ENCODE measurements at places on chromosomes 2 and 18.
A peak's percentile ranks its signal among the peaks of the same experiment; 100 is the strongest.

DNA sequence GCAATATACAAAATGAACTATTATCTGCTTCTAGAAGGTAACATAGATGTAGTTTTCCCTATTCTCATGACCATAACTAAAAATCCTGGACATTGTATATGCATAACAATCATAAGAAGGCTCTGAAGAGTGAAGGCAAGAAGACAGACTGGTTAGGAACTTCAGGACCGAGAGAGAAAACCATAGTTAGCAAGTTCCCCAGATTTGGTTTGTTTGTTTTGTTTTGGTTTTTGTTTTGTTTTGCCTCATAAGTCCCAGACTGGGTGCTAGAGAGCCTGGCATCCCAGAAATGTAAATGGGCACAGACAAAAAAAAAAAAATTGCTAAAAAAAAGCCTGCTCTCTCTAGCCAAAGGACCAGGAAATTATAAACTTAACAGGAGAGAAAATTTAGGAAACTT, 192.2 kb upstream of the FBXO11 start:
- no peak for DNase-seq

DNA sequence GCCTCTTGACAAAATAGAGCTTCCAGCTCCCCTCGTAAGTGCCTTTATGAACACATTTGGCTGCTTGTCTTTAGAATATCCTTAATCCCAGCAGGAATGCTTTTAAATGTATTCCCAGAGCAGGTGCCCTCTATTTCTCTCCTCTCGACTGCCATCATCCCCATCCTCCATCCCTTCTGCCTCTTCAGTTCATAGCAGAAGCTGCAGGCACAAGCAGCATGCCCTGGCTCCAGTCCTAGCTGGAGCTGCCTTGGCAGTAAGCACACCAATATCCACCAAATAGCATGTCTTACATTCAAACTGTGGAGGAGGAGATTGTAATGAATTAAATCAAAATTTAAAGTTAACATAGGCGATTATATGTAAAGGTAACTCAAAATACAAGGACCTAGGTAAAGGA, 891.3 kb upstream of the SLC39A10 start:
- DNase-seq = no peak

- no peak for DNase-seq
These were observed 394.3 kb upstream of the CHST9 start for GRCh38 chr18:27579364-27579763.

- no peak for DNase-seq
These were observed 5.4 kb upstream of the KCNG2 start for GRCh38 chr18:79792096-79792987.

DNA sequence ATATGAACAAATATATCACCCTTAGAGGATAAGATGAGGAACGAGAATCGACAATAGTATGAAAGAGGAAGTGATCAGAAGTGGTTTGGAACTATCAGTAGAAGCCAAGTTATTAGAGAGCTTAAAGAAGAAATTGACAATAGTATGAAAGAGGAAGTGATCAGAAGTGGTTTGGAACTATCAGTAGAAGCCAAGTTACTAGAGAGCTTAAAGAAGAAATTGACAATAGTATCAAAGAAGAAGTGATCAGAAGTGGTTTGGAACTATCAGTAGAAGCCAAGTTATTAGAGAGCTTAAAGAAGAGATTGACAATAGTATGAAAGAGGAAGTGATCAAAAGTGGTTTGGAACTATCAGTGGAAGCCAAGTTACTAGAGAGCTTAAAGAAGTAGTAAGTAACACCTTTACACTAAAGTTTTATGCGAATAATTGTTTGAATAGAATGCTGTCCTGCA, 175.5 kb downstream of the ZNF407 start:
- no peak for DNase-seq

DNA sequence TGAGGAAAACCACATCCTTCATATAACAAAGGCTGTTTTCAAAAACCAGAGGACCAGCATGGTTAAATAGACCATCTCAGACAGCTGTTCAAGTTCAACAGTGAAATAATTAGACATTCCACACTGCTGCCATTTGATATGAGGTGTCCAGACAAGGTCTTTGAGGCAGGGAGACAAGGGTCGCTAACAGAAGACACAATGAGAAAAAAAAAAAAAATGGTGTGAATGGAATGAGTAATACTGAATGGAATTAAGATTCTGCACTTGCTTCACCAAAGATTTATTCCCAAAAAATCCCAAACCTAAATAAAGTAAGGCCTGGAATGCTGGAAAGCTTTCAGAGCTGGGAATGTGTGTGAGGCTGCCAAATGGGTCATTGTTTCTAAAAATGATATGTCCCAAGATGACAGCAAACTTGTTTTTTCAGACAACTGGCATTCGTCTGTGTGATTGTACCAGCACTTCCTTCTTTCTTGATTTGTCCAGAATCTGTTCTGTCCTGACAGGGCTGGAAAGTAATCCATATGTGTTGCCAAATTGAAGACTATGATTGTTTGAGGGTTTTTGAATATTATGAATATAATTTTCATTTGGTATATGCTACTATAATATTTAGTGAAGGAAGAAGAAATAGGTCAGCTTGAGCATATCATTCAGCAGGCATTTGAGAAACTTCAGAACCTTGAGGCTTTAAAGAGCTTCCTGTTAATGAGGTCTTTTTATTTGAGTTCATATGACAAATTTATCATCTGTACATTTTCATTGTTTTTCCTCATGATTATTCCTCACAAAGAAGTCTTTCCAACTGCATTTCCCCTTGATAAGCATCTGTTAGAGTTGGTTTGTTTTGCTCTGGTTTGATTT, 85.2 kb upstream of the ITGA4 start:
- DNase-seq = peak; percentile 79

GRCh38 chr2:238413368-238413767, 13.4 kb upstream of the ASB1 start:
- DNase-seq = peak; percentile 57

- no peak for DNase-seq
These were observed 566.6 kb upstream of the DSEL start for GRCh38 chr18:68083131-68083530.

DNA sequence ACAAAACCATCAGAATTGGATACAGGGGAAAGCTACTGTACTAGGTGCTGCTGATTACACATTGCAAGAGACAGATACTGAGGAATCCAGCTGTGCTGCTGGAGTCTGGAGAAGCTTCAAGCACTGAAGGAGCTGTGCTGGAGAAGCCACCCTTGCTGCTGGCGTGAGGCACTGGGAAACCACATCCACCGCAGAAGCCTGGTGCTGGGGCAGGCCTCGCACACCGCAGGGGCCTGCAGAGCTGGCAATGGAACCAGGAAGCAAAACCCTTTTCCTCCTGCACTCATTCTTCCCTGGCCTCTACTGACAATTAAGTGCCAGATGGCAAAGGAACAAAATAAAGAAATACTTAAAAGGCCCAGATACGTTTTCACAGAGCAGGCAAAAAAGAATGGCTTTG, 94.4 kb upstream of the MSH6 start:
- no peak for DNase-seq

DNA sequence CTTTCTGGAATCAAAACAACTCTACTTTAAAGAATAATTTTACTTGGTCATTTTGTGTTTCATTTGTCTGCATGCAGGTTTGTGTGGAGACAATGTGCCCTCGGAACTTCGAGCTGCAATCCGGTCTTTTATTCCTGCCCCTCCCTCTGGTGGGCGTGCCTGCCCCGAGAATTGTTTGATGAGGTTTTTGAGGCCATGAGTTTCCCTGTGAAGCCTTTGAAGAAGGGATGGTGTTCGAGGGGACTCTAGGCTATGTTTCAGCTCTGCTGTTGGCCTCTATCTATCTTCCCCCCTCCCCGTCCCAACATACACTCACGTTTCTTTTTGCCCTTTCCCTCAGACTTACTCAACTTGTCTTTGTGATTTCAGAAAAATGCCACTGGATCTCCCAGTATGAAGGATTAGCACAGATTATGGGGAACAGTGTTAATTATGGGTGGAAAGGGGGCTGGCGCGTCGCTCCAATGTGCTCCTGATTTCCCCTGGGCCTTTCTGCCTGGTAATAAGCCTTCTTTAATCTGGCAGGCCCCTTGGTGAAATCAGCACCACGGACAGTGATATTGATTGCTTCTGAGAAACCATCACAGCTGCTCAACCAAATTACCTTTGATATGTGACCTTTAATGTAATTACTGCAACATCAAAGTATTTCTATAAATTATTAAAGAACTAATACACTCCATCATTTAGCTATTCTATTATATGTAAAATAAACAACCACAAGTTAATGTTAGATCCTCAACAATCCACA, 82.2 kb downstream of the CELF4 start:
- DNase-seq = no peak

DNA sequence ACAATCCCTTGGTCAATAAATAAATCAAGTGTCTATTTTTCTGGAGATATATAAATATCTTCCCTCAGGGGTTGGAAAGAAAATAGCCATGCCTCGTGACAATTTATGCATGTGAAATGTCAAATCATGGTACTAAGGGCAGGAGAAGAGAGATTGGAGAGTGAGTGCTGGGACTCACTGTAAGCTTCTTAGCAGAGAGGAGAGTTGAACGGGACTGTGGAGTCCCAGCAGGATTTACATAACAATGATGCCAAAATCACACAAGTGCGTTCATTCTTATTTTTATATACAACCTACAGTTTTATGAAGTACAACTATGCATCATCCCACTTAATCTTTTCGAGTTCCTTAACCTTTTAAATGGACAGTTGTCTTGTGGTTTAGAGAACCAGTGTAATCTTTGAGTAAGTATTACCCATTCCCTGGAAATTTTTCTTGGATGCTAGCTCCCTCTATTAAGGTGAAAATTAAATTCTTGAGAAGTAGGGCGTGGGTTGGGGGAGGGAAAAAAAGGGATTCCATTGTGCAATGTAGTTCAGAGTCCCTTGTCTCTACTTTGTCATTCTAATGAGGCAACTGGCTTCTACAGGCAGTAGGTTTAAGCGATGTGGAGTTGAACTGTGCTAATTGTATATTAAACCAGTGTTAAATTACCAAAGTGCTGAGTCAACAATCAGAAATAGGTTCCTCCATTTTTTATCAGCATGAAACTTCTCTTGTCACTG, 143.6 kb upstream of the EPHA4 start:
- DNase-seq = peak; percentile 20

DNA sequence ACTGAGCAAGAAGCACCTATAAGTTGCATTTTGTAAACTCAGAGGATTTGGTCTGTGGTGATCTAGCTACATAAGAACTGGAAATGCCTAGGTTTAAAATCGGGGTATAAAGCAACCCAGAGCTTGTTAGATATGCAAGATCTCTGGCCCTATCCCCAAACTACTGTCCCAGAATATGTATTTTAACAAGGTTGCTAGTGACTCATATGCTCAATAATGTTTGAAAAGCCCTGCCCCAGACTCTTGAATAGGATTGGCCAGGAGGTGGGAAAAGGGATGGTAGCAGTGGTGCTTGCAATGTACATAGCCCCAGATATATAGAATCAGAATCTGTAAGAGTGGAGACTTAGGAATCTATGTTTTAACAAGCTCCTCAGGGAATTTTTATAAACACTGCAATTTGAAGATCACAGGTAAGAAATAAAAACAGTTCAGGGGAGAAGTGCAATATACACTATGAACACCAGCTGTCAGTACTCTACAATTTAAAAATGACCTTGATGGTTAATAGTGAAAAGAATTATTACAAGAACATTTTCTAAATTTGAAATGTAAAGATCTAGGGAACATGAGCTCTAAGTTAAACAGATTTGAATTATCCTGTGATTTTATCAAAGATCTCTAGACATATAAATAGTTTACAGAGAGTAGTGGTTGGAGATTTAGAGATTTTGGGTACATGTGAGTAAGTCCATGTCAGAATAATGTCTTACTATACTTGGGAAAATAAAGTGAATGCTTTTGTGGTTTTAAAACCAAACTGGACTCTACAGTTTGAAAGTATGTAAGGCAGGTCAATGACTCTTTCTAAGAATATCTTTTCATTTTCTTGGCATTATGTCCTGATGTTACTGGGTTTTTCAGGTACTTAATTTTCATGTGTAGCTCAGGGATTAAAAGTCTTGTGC, 7.7 kb upstream of the MMADHC start:
- DNase-seq = no peak

GRCh38 chr18:56962322-56962721, 184.6 kb upstream of the BOD1L2 start:
- no peak for DNase-seq

- DNase-seq = no peak
These were observed 101.7 kb upstream of the ZSWIM2 start for GRCh38 chr2:186950694-186951093.

DNA sequence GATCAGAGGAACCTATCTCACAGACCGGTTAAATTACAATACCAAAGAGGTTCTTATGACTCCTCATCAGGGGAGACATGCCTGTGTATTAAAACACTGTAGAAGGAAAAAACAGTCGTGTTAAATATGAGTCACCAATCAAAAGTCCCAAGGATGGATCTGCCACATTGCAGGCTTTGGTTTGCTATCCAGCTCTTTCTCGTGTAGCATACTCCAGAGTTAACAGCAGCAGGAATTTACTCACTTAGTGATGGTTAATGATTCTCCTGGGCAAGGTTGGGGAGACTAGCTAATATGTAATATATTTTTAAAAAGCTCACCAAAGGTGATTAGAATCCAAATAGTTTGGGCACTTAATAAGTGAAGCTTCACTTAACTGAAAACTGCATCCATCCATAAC, 109.7 kb downstream of the MBD5 start:
- DNase-seq = no peak

DNA sequence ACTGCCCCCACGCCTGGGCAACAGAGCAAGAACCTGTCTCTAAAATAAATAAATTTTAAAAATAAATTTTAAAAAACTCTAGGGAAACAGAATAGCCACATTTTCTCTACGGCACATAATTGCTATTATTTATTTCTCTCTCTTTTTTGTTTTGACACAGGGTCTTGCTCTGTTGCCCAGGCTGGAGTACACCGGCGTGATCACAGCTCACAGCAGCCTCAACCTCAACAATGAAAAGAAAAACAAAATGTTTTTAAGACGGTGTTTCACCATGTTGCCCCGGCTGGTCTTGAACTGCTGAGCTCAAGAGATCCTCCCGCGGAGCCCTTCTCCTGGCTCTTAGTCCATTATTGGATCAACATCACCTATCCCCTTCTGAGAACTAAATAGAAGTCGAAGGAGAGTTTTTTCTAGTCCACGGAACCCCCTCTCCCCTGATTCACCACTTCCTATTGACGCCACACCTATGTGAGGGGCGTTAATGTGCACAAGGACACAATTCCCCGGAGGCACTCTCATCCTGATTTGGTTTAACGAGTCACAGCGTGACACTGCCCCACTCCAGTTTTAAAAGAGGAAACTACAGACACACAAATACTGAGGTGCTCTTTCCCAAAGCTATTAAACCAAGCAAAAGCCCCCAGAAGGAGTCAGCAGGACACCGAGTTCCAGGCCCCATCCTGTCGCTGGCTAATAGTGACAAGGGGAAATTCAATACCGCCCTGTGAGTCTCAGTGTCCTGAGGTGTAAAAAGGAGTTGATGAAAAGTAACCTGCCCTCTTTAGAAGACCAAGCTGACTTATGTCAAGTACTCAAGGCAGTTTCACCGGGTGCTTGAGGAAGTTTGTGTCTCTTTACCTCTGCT, 1.1 kb downstream of the NPC1 start:
- DNase-seq = no peak

All from foreskin melanocyte (primary cell).